NCI-H82 (cell line): ENCODE measurements at places on chromosomes 11 and 22.

- no peak for DNase-seq
Observed at GRCh38 chr11:10592331-10592730, 23.9 kb upstream of the LYVE1 start.

DNA sequence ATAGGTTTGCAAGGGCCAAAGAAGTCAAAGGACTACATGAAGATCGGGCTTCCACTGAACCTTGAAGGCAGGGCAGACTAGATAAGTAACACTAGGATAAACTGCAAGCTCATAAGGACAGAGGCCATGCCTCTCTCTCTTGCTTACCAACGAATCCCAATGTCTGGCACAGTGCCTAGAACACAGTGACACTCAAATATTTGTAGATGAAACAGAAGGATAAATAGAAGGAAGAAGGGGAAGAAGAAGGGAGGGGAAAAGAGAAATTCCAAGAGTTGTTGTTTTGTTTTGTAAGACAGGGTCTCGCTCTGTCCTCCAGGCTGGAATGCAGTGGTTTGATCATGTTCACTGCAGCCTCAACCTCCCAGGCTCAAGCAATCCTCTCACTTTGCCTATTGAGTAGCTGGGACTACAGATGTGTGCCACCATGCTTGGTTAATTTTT, 26.9 kb downstream of the SIK3 start:
- peak; percentile 52 for DNase-seq

DNA sequence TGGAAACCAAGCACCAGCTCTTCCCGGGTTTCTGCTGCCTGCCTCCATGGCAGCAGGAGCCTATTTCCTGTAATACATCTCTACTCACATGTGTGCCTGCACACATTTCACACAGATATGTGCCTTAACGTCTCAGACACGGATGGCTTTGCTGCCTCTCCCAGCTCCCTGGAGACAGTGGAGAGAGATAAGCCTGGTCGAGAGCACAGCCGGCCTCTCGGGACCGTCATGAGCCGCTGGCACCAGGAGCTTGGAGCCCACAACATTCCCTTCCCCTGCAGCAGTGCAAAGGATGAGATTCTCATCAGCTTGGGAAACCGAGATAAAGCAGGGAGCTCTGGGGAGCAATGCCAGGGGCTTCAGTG, 587.7 kb downstream of the BRD1 start:
- DNase-seq = no peak

- no peak for DNase-seq
Observed at GRCh38 chr11:103167166-103167565, 57.9 kb downstream of the DYNC2H1 start.

GRCh38 chr11:101498891-101499290, 84.9 kb downstream of the TRPC6 start:
- DNase-seq = no peak

- DNase-seq = no peak
Observed at GRCh38 chr11:125305345-125305744, 140.8 kb downstream of the PKNOX2 start.

GRCh38 chr11:117871160-117871559, 5.3 kb downstream of the FXYD6 start:
- no peak for DNase-seq

DNA sequence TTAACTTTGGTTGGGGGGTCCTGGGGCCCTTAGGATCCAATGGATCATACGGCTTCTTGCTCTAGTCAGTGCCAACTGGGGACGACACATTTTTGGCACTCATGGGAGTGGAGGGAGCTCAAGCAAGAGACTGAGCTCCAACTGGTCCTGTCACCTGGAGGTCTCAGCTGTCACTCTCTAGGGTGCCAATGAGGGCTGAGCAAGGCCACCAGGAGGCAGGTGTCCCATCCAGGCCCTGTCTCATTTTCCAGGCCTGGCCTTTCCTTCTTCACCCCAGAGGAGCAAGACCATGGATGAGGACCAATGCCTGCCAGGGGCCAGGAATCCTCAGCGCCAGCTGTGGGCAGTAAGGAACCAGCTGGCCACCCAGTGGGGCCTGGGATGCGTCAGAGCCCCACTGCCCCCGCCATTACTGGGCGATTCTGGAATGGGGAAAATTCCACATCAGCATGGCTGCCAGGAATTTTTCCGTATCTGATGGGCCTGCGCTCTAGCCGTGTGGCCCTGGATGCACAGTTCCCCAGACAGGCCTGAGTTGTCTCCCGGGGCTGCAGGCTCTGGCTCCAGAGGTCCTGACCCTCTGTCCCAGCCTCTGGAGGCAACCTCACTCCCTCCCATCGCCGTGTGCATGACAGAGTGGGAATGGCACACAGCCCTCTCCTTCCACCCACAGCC, 669 bp upstream of the GAL3ST1 start:
- peak; percentile 36 for DNase-seq

DNA sequence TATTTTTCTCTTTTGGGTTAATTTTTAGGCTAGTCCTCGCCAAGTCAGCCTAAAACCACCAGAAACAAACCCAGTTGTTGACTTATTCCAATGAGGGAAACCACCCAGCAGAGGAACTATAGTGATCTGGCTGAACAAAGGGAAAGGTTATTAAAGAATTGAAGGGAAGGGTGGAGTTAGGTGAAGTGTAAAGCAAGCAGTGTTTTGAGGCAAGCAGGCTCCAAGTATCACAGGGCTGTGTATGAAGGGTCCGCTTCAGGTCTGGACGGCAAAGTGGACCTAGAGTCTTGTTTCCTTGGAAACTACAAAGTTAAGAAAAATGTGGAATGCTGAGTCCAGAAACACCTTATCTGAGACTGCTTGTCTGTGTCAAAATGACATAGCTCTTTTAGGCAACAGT, 3.2 kb upstream of the TCN2 start:
- DNase-seq = no peak

- DNase-seq = no peak
Observed at GRCh38 chr11:59883597-59883996, 5.0 kb downstream of the OOSP3 start.

DNA sequence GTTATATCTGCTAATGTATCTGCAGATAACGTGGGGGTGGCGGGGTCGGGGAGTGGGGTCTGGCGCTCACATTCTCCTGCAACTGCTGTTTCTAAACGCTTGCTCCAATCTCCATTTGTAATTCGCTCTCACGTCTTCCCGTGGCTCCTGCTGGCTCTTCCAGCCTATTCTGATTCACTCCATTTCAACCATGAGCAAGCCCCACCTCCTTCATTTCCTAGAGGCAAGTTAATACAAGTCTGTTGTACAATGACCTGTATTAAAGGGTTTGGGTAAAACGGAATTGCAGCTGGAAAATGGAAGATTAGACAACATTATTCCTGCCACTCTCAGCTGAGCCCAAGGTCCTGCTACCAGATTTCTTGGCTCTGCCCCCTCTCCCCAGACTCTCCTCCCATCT, 132.3 kb downstream of the CSNK2A3 start:
- no peak for DNase-seq

GRCh38 chr22:23689414-23689813, 1.4 kb upstream of the RGL4 start:
- DNase-seq = no peak

DNA sequence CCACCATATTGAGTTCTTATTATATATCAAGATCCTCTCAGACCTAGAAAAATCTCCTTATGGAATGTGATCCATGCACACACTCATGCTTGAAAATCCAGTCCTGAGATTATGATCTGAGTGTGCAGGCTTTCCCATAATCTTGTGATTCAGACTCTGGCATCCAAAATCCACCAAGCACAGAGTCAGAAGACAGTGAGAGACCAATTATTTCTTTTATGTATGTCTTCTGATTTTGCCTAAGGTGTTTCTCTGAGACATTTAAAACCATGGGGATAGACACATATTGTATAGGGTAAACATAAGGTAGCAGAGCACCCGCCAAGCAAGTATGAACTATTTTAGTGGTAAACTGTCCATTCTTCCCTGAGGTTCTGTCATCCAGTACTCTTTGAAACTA, 52.0 kb upstream of the MMP13 start:
- DNase-seq = no peak

DNA sequence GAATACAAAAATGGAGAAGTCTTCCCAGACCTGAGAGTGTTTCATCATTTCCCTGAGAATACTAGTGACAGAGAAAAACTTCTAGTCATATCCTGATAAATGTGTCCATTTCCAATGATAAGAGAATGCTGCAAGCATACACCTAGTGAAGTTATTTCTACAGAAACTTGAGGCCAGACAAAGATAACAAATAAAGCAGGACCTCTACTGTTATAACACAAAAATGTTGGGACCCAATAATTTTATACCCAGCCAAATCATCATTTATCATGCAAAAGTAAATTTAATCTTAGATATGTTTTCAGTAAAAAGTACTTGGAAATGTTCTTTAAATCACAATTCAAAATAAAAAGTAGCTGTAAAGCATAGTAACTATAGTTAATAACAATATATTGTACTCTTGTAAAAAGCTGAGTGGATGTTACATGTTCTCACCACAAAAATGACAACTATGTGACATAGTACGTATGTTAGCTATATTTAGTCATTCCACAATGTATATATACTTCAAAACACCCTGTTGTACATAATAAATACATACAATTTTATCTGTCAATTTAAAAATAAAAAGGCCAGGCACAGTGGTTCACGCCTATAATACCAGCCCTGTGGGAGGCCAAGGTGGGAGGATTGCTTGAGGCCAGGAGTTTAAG, 12.6 kb downstream of the RRAS2 start:
- no peak for DNase-seq

- DNase-seq = no peak
Observed at GRCh38 chr11:113034576-113034975, 73.4 kb downstream of the NCAM1 start.

DNA sequence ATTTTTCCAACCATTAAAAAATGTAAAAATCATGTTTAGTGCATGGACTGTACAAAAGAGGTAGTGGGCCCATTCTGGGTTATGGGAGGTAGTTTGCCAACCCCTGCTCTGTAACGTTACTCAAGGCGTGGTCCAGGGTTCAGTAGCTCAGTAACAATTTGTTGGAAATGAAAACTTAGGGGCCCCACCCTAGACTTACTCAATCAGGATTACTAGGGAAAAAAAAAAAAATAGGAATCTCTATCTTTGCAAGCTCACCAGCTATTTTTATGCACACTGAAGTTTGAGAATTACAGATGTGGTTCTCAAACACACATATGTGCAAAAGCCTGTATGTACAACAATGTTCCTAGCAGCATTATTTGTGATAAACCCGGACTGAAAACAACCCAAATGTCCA, 17.3 kb upstream of the LMO2 start:
- DNase-seq = no peak

- DNase-seq = no peak
Observed at GRCh38 chr11:118000067-118000849, 14.1 kb downstream of the IL10RA start.

DNA sequence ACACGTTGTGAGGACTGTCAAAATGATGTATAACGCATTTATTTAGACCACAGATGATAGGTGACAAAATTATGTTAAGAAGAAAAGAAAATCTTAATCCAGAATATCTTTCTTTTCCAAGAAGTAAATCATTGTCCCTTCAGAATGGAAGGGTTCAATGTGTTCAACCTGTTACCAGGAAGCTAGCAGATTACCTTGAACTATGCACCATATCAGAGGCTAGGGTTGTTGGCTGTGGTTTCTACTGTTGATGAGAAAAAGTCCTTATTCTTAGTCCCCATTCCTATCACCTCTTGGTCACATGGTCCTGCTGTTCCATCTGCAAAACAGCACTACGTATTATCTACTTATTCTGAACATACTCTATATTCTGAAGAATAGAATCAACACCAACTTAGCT, 339.5 kb upstream of the CADM1 start:
- no peak for DNase-seq

- peak; percentile 75 for DNase-seq
Observed at GRCh38 chr22:41919357-41920224, 4.7 kb upstream of the SHISA8 start.

DNA sequence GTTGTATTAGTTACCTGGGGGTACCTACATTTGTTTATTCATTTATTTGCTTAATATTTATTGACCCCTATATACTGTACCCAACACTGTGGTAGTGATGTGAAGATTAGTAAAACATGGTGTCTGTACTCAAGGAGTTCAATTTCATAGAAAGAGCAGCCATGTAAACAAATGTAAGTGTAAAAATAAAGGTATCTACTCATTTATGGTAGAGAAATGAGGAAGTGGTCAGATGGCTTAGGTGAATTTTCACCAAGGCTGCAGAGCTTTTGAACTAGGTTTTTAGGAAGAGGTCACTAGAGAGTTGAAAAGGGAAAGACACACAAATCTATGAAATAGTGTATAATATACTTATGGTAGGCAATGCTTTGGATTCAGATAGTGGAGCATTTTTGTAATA, 11.1 kb downstream of the CTR9 start:
- no peak for DNase-seq

DNA sequence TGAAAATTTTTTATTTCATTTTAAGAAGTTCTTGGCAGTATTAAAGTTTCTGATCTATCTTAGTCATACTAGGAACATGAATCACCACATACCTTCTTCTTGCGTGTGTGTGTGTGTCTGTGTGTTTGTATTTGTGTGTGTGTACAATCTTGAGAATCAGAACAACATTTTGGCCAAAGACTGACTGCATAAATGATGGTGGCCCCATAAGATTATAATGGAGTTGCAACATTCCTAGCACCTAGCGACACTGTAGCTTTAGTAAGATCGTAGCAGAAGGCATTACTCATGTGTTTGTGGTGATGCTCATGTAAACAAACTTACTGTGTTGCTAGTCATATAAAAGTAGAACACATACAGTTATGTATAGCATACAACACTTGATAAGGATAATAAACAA, 205.4 kb downstream of the FAM76B start:
- DNase-seq = no peak

DNA sequence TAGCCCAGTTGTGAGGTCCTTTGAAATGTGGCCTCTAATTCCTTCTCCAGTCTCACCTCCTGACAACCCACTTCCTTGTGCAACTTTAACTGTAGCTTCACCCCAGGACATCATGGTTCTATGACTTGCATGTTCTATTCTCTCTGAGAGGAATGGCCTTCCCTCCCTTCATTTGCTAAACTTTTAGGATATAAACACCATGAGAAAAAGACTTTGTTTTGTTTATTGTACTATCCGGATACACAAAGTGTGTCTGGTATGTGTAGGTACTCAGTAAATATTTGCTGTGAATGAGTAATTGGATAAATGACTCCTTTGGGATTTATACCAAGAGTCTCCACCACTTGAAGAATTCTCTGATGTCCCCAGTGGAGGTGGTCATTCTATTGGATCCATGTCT, 547.6 kb downstream of the INSC start:
- no peak for DNase-seq

DNA sequence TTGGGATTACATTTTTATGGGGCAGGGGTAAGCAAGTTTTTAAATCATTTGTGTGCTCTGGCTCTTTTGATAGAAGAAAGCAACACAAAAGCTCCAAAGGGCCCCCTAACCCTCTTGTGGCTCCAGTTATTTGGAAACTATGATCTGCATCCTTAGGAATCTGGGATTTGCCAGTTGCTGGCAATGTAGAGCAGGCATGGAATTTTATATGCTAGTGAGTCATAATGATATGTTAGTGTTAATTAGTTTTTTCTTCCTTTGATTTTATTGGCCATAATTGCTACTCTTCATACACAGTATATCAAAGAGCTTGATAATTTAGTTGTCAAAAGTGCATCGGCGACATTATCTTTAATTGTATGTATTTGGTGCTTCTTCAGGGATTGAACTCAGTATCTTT, 10.1 kb downstream of the RAG1 start:
- DNase-seq = peak; percentile 39

- no peak for DNase-seq
Observed at GRCh38 chr11:77470504-77470903, 3.4 kb downstream of the PAK1 start.

GRCh38 chr11:66417000-66417399, 3.8 kb upstream of the NPAS4 start:
- DNase-seq = no peak
